ENCODE measurements at places on chromosomes 6 and 20.
A peak's percentile ranks its signal among the peaks of the same experiment; 100 is the strongest.

- DNase-seq = no peak
Observed at GRCh38 chr6:138194287-138194686, 24.0 kb downstream of the PBOV1 start.

- DNase-seq = no peak
Observed at GRCh38 chr6:87971605-87972262, 75.9 kb upstream of the SPACA1 start.

GRCh38 chr6:13369591-13369990 lies 41.3 kb upstream of the TBC1D7 start:
- DNase-seq = no peak

DNA sequence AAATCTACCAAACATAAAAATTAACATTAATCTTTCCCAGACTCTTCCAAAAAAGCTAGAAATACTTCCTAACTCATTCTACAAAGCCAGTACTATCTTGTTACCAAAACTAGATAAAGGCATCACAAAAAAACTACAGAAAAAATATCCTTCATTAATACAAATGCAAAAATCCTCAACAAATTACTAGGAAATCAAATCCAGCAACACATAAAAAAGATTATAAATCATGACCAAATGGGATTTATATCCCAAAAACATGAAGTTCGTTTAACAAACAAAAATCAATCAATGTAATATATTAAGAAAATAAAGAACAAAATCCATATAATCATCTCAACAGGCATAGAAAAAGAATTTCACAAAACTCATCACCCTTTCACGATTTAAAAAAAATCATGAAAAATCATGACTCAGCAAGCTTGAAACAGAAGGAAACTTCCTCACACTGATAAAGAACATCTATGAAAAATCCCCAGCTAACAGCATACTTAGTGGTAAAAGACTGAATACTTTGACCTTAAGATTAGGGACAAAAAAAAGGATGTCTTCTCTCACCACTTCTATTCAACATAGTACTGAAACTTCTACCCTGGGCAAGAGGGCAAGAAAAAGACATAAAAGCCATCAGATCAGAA lies 43.2 kb downstream of the RANBP9 start:
- no peak for DNase-seq

DNA sequence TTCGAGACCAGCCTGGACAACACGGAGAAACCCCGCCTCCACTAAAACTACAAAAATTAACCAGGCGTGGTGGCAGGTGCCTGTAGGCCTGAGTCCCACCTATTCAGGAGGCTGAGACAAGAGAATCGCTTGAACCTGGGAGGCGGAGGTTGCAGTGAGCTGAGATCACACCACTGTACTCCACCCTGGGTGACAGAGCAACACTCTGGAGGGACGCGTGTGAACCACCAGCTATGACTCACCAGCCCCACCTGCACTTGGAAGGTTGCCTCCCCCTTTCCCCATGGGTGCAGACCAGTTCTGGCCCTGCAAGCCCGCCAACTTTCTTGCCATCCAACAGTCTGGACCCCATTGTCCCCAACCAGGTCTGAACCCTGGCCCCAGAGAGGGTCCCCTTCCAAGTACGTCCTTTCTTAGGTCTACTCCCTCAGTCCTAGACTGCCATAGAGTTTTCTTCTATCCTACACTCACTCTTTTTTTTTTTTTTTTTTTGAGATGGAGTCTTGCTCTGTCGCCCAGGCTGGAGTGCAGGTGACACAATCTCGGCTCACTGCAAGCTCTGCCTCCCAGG lies 29.2 kb downstream of the ATP9A start:
- DNase-seq = no peak

GRCh38 chr6:134894800-134895199 lies 55.1 kb downstream of the ALDH8A1 start:
- DNase-seq = no peak

GRCh38 chr6:116051244-116051643 lies 9.4 kb downstream of the FRK start:
- no peak for DNase-seq

DNA sequence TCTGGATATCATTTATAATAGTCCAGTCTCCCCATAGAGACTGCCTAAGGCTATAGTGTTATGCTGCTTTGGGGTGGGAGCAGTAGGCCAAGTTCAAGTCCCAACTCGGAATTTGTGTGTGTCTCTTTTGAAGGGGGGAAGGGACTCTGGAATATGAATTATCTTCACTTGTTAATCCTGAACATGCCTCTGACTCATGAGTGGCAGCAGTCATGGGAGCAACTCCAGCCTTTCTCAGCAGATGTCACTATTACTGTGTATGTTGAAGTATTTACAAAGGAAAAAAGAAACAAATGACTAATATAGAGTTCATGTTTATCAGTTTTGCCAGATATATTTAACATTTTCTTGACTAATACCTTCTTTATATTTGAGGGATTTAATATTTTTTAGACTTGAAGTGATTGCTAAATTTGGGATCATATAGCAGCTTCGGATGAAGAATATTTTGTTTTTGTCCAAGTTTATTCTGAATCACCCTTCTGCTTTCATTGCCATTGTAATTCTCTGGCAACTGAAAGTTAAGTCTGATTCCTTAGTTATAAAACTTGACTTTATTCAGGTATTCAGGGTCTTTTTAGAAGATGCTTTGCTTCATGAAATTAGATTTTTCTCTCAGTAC lies 23.4 kb downstream of the FAM217A start:
- DNase-seq = no peak

- DNase-seq = no peak
Observed at GRCh38 chr20:17850684-17851026, 117.9 kb downstream of the SNX5 start.

DNA sequence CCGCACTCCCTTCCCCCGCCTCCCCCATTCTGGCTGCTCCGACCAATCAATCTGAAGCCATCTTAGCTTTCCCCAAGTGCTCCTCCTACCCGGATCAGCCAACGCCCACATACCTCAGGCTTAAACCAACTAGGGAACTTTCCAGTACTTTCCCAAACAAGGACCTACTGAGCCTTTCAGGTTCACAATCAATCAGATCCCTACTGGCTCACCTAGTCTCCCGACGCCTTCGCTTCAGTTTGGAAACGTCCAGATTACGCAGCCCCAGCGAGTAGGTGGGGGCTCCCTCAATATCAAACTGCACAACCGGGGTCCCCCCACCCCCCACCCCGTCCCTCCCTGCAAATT lies 432 bp downstream of the HSPA1L start:
- DNase-seq = peak; percentile 90

DNA sequence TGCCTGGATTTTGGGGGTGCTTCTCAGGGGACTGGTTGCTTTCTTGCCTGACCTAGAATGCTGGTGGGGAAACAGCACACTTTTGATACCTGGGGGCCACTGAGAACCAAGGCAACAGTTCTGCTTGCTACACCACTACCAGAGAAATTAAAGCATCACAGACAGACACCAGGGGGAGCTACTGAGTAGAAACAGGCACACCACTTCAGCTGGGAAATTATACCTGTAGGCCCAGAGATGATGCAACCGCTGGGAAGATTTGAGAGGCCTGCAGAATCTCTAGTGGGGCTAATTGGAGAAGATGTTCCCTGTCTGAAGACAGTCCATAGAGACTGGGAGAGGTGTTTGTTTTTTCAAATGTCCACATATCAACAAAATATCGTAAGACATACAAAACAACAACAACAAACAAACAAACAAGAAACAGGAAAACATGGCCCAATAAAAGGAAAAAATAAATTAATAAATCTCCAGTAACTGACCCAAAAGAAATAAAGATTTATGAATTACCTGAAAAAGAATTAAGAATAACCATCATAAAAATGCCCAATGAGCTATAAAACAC lies 129.4 kb upstream of the RIN2 start:
- no peak for DNase-seq

GRCh38 chr20:40765814-40766480 lies 76.9 kb upstream of the MAFB start:
- DNase-seq = no peak

- no peak for DNase-seq
Observed at GRCh38 chr6:157602521-157603295, 220.3 kb upstream of the SNX9 start.

GRCh38 chr6:154502553-154502952 lies 7.9 kb downstream of the CNKSR3 start:
- DNase-seq = no peak

- DNase-seq = no peak
Observed at GRCh38 chr6:110545081-110545872, 68.9 kb upstream of the SLC22A16 start.

DNA sequence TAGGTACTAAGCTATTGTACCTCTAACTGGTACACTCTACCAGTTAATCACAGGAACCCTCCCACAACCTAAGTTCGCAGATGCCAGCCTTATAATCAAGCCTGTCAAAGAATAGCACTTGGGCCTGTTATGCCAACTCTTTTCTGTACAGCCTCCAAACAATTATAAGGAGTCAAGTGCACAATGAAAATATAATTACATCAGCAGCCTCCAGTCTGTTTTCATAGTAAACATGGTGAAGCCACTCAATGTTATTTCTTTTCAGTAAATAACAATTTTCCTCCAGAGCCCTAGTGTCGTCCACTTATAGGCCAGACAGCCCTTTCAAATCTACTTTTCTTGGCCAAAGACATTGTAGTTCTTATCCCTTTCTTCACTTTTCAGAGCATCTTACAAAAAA lies 82.7 kb upstream of the CARMIL1 start:
- DNase-seq = no peak

- no peak for DNase-seq
Observed at GRCh38 chr20:24802286-24802820, 146.7 kb upstream of the CST7 start.

GRCh38 chr6:37500294-37500608 lies 558 bp upstream of the CCDC167 start:
- no peak for DNase-seq

- DNase-seq = peak; percentile 48
Observed at GRCh38 chr20:46060301-46060881, 29.4 kb downstream of the NCOA5 start.

GRCh38 chr6:45009576-45009975 lies 318.6 kb upstream of the RUNX2 start:
- no peak for DNase-seq

- peak; percentile 55 for DNase-seq
Observed at GRCh38 chr6:169897601-169898358, 146.4 kb downstream of the ERMARD start.

DNA sequence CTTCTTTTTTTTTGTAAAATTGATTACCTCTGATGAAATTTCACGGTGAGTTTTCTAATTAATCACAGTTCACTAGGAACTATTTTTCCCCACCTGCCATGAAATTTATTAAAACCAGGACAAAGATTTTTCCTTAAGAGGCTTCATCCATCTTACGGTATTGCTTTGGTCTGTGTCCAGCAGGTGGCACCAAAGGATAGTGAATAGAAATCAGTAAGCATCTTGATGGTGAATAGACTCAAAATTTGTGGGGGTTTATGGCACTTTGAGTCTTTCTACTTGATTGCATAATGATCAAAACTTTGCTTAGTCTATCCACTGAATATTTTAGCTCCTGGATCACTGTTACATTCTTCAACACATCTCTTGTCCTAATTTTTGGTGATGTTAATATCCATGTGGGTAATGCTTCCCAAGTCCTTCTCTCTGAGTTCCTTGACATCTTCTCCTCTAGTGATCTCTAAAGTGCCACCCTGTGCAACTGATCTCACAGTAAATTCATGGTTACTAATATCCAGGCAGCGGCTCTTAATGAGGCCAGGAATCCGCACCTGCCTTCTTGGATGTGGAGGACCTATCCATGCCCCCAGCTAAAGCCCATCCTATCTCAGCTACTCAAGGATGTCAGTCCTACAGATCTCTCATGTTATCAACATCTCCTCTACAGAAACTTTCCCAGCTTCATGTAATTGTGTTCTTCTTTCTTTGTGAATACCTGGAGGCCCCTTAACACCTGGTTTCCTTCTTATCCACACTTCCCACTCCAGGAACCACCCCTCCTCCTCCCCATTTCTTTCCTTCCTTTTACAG lies 54.5 kb downstream of the STMND1 start:
- DNase-seq = peak; percentile 80

GRCh38 chr6:134723081-134723871 lies 226.6 kb downstream of the ALDH8A1 start:
- no peak for DNase-seq

DNA sequence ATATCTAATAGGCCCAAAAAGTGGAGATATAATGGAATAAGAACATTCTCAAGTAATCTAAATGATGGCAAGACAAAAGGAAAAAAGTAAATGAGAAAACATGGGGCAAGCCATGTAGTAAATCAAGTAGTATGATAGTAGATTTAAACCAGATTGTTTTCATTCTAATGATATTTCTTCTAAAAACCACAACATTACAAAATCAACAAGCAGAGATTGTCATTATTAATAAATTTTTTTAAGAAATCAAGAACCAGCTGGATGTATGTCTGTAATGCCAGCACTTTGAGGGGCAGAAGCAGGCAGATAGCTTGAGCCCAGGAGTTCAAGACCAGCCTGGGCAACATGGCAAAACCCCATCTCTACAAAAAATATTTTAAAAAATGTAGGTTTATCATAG lies 155.0 kb downstream of the RNGTT start:
- DNase-seq = no peak

GRCh38 chr20:62899633-62900051 lies 26.7 kb downstream of the DIDO1 start:
- no peak for DNase-seq

- DNase-seq = no peak
Observed at GRCh38 chr6:89873721-89874120, 20.5 kb upstream of the GJA10 start.

DNA sequence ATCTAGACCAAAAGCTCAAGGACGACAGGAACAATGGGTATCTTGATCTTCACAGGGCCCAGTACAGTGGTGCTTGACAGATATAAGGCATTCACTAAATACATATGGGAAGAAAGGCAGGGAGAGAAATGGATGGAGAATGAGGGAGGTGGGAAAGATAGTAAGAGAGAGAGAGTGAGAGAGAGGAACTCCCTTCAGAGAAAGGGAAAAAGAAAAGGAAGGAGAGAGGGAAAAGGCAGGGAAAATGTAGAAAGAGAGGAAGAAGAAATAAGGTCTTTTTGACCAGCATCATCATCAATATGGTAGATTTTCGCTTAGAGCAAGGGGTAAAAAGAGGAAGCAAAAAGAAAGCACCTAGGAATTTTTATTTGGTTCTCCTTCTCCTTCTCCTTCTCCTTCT lies 760 bp upstream of the ANKRD66 start:
- DNase-seq = no peak

DNA sequence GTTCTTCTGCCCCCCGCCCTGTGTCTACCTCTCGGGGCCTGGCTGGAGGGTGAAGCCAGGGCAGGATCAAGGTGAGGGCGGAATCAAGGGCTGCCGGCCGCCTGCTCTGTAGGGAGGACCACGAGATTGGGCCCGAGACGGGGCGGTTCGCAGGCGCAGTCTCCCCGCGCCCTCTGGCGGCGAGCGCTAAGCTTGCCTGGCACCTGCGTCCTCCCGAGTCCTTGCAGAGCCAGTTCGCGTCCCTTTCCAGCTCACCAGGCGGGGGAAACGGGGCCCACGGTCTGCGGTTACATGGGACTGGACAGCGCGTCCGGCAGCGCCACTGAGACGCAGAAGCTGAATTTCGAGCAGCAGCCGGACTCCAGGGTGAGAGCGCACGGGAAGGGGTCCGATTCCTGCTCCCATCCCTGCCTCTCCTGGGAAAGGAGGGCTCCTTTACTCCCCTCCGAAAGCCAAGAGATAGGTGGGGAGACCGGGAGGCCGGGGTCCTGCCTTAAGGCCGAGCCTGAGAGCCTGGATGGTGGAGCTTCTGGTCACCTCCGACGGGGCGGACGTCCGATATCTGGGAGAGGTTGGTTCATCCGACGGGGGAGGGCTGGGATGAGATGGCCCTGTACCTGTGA lies 3.6 kb upstream of the MATN4 start:
- DNase-seq = no peak

GRCh38 chr6:122621638-122622037 lies 11.4 kb downstream of the PKIB start:
- DNase-seq = no peak

All from ascending aorta (tissue), 2 donors.